ENCODE measurements at places on chromosomes 1 and 21.

DNA sequence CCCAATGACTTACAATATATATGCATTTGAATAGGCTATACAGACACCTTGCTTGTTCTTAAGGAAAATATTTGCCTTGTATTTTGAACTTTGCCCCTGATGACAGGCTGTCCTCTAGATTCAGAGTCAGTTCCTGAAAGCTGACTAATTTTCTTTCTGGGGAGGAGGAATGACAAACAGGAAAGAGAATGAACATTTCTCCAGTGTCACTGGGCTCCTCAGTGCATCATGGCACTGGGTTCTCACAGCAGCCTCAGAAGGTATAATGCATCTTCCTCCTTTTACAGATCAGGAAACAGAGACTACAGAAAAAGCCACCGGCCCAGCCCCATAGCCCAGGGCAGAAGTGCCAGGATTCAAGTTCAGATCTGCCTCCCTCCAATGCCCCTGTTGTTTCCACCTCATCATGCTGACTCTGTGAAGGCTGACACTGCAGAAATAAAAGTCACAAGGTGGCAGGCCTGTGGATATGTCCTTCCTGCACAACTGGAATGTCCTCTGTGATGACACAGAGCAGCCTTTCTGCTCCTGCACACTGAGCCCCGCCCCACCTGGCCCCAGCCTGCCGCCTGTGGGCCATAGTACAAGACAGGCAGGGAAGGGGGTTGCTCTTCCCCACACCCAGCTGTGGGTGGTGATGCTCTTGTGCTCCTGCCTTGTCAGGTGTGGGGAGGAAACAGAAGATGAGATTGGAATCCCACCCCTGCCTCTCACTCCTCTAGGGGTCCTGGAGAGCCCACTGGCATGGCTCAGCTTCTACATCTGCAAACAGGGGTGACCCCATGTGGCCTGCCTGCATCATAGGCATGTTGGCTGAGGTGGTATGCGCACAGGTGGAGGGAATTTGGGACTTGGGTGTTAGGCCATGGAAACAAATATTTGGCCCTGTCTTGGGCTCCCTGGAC lies 6.4 kb downstream of the TTC22 start:
- DNase-seq: no peak

GRCh38 chr1:32250893-32251716 lies at the start of gene LCK:
Gene LCK, plus strand, starts transcription at chr1:32251265. Its CDS starts 23,065 bp downstream, at chr1:32274330.
- peak; percentile 43 for DNase-seq

- DNase-seq: no peak
Observed at GRCh38 chr1:248404024-248404423, 1.2 kb downstream of the OR2T1 start.

DNA sequence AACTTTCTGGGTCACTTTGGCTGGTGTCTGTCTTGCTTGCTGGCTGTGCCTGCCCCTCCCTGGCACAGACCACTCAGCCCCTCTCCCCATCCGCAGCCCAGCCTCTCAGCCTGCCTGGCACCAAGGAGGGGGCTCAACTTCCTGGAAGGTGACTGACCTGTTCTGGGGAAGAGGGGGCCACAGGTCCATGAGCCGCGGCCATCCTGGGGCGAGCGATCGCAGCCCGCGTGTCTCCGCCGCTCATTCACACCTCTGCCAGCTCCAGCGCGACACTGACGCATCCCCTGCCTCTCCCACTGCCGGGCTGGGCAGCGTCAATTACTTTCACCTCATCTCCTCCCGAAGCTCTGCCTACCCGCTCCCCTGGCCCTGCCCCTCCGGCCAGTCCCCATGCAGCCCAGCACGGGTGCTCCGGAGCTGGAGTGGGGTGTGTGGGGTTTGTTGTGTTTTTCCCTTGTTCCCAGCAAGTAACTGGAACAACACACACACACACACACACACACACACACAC lies 14.3 kb downstream of the SLC6A9 start:
- no peak for DNase-seq

DNA sequence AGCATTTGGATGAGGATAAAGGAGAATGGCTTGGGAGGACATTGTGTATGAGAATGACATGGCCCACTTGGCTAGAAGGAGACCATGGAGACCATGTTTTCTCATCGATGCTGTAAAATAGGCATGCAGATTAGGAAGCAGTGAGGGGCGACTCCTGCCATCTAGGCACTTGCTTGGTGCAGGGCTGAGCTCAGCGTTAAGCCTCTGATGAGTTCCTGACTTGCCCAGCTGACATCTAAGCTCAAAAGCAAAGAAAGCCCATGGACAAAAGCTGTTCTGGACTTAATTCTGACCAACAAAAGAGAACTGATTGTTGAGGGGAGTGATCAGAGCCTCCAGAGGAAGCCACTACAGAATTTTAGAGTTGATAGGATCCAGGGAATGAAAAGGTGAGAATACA lies 74.5 kb downstream of the LRRN2 start:
- DNase-seq: no peak

GRCh38 chr1:73886716-73887115 lies 311.3 kb downstream of the LRRIQ3 start:
- DNase-seq: no peak

GRCh38 chr1:226643177-226643576 lies 94.6 kb downstream of the STUM start:
- peak; percentile 49 for DNase-seq

All from activated T-helper 1 cell treated with anti-CD3 and anti-CD28 coated beads, Interleukin-2, amount 50 U/mL, for 16 hours (primary cell).